CD4-positive, alpha-beta memory T cell (primary cell): ENCODE measurements at places on chromosomes 2 and 18.
A peak's percentile ranks its signal among the peaks of the same experiment; 100 is the strongest.

GRCh38 chr18:37553633-37554398 is 11.8 kb downstream of the CELF4 start:
- DNase-seq, result no peak

DNA sequence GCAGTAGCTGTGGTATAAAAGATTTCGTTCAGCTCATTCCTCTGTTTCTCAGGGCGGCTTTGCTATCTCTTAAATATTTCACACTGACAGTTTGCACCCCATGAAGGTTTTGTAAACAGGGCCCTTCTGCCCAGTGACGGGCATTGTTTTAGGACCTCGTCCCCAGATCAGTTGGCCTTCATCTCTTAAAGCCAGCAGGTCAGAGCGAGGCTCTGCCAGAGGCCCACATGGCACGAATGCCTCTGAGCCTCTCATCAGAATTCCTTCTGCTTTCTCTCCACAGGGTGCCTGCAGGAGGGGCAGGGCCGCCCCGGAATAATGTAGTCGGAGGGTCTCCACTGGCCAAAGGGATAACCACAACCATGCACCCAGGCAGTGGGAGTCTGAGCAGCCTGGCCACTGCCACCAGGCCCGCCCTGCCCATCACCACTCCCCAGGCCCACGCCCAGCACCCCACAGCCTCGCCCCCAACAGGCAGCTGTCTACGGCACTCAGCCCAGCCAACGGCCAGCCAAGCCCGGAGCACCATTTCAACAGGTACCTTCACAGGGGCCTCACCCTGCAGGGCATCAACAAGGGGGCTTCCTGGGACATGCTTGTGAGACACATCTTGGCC is 177.0 kb downstream of the SEPTIN10 start:
- DNase-seq, result no peak

- DNase-seq, result no peak
Measured at GRCh38 chr2:11377928-11378545, 33.6 kb upstream of the ROCK2 start.

DNA sequence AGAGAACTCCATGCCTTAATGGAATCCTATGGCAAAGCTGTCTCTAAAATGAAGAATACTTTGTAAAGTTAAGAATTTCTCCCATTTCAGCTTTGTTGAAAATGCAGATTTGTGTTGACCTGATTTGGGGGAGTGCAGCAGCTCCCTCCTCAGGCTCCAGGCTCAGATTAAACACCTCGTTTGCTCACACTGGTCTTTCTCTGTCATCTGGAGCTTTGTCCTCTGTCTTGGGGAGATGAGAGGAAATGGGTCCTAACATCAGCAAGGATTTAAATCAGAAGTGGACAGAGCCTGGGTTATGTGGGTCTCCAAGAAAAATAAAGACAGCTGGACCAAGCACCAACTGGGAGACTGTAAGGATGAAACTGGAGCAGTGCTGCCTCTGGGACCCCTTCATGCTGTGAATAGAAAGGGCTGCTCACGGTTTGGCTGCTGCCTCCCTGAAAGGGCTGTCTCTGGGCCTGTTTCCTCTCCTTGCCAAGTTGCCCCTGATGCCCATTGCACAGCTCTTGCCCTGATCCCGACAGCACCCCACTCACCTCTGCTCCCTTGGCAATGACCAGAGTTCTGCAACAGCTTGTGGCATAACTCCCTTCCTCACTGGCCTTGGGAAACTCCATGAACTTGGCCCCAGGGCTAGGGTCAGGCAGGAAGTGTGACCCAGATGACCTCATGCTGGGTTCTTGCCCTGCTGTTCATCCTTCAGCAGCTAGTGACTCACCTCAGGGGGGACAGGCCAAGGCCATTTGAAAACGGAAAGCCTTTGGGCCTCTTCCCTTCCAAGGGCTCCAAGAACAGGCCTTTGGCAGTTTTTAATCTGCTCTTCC is 197.2 kb downstream of the CYP26B1 start:
- DNase-seq, result no peak

DNA sequence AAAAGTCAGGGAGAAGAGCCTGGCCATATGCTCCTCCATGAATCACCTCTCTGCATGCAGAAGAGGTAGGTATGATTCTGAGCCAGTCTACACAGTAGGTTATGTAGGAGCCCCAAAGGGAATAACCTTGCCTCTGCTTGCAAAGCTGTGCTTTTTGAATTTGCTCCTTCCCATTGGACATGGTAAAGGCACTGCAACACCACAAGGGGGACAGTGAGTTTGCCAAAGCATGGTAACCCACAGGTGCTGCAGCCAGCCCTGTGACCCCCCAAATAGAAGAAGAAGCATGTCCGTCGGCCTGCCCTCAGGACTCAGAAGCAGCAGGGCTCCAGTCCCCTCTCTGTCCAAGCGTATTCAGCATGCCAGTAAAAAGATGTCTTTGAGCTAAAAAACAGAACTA is 51.0 kb upstream of the BCL2L11 start:
- no peak for DNase-seq

DNA sequence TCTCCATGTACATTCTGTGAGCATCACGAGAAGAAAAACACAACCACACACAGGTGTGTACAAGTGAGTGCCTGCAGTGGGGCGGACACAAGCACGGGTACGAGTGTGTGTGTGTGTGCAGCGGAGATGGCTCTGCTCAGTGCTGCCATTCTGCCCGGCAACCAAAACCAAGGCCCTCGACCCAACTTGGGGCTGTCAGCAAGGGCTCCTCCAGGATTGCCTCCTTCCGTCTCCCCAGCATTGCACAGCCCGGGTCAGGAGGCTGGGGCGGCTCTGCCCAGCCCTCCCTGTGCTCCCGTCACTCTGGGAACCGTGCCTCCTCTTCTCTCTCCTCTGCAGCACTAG is 66.5 kb downstream of the PXDN start:
- DNase-seq, result no peak

- DNase-seq, result no peak
Measured at GRCh38 chr2:73217826-73218225, 3.8 kb downstream of the SMYD5 start.

DNA sequence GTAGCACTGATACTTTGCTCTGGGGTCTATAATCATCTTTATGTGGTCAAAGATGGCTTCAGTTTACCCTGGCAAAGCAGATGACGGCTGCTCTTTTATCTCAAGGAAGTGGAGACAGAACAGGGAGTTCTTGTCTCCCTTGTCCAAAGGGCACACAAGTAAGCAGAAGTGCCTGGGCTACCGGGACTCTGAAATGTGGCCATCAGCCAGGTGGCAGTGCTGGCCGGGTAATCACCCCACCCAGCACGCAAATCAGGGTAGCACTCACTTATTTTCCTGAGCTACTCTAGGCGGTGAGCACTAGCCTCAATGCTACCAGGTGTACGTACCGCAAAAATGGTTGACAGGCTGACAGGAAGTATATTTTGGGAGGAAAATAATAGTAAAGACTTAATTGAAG is 119.7 kb upstream of the ETAA1 start:
- no peak for DNase-seq

DNA sequence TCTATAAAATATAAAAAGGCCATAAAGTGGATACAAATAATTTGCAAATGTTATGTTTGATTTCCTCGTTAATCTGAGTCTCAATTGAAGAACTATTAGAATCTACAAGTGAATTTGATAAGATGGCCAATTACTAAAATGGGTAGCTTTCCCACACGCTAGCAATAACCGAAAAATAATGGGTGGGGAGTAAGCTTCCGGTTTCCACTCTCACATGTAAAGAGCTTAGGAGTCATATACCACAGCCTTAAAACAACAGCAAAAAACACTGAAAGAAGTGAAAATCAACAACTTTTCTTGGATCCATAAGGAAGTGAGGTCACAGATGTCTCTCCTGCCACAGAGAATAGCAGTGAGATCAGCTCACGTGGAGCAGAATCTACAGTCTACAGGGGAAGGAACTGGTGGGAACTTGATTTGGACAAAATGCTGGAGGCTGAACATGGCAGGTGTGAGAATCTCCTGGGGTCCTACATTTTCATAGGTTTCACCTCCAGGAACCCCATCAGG is 18.6 kb downstream of the THAP4 start:
- DNase-seq, result no peak

DNA sequence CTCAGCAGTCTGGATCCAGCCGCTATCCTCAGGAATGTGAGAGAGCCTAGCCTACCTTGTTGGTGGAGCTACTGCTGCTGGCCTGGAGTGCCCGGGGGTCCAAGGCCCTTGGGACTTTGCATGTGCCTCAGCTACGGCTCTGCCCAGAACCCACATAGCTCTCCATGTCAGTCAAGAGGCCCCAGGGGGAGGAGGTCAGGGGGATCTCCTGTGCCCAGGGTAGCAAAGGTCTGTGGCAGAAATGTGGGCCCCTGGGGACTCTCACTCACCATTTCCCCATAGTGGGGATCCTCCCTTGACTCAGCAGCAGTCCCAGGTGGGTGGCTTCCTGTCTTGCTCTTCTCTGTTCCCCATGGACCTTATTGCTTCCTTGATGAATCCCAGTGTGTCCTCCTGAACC is 342.7 kb upstream of the CHAC2 start:
- DNase-seq, result no peak

GRCh38 chr18:57273194-57273593 is 79.2 kb upstream of the ST8SIA3 start:
- DNase-seq, result no peak

DNA sequence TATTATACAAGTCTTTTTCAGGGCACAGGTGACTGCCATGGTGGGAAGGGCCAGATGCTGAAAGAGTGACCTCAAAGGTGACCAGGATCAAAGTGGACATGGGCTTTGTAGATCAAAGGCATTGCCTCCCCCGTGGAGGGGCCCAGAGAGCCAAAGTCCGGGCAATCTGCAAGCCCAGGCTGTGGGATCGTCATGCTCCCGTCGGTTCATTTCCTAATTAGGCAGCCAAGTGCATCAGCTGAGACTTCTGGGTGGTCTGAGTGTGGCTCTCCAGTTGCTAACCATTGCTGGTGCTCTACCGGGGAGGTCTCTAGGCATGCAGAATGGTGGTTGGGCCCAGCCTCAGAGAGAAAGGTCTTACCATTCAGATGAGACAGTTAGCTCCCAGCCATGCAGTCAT is 61.6 kb downstream of the TRIB2 start:
- DNase-seq, result no peak

GRCh38 chr2:120105360-120105759 is 92.5 kb downstream of the EPB41L5 start:
- no peak for DNase-seq

GRCh38 chr2:69212238-69213028 is 174.6 kb downstream of the GFPT1 start:
- no peak for DNase-seq

GRCh38 chr2:227347117-227347516 is 22.1 kb downstream of the MFF start:
- DNase-seq, result no peak

GRCh38 chr2:168188002-168188401 is 59.4 kb downstream of the STK39 start:
- DNase-seq, result no peak

DNA sequence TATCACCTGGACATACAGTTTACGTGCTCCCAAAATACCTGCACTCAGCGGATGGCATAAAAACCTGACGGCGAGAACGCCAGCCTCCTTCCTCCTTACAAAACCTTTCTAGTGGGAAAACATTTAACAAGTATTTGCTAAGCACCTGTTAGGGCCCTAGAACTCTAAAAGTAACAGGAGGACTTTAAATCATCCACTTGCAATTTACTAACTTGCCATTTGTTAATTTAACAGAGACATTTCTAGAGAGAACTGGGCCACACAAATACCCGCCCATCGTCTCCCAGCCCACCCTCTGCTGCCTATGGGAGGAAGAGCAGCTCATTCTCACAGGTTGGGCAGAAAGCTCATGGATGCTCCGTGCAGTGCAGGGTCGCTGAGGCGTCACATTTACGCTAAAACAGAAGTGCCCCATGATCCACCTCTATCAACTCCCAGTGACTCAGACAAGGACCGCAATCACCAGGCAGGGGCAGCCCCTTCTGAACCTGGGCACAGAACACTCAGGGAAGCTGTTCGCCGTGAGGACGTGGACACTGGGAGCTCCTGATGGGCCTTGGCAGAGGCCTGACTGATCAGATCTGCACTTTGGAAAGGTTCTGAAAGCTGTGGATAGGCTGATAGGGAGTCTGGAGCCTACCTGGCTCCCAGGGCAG is 106.9 kb downstream of the HDAC4 start:
- peak; percentile 35 for DNase-seq

- no peak for DNase-seq
Measured at GRCh38 chr18:13910986-13911385, 4.3 kb downstream of the MC2R start.

DNA sequence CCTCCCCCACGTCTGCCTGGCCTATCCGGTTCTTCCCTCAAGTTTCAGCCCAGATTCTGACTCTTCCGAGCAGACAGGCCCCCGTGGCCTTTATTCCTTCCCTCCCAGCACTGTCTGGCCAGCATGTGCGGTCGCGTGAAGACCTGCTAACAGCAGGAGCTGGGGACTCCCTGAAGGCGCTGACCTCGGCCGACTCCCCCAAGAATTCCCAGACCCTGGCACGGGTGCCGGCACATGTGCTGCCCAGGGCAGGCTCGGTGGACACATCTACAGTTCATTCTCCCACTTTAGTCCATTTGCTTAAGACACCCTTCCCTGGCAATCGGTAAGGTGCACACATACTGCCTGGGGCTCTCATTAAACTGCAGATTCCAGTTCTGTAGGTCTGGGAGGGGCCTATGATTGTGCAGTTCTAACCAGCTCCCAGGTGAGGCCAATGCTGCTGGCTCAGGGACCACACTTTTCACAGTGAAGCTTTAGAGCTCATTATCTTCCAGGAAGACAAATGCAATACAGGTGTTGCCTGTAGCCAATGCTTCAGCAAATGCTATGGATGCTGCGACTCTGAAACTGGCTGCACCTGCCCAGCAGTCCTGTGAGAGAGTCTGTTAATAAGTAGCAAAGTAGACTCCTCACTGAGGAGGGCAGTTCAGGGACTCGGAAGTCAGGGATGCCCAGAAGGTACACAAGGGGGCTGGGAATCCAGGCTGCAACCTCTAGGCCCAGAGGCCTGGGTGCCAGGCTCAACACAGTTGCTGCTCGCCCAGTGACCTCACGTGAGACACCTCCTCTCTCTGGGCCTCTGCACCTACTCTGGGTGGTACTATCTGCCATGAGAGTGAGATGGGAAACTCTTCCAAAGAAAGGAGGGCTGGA is 45.4 kb upstream of the TAF1B start:
- DNase-seq, result no peak

GRCh38 chr18:26656944-26657536 is 108.7 kb upstream of the KCTD1 start:
- DNase-seq, result no peak

- DNase-seq, result no peak
Measured at GRCh38 chr2:233912691-233913423, 4.3 kb upstream of the TRPM8 start.

- DNase-seq, result no peak
Measured at GRCh38 chr2:233994151-233994550, 56.4 kb upstream of the SPP2 start.

GRCh38 chr18:8701546-8702118 is 3.7 kb upstream of the MTCL1 start:
- DNase-seq, result no peak

DNA sequence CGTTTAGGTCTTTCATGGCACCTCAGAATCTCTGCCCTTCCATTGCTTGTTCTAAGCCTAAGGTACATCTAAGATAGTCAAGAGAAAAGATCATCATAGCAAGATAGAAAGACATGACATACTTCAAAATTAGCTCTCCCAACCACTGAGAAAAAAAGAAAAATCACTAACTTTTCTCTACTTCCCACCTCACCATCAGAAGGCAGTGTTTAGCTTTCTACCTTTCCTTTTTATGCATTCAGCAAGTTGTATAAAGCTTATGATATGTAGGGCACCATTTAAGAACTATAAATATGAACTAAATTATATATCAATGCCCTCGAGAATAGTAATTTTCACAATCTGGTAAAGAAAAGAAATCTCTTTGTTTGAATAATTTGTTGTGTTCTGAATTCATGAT is 331.8 kb upstream of the VWC2L start:
- no peak for DNase-seq

GRCh38 chr2:18662689-18663088 is 73.3 kb upstream of the NT5C1B start:
- peak; percentile 22 for DNase-seq
